H1 (cell line): ENCODE measurements at places on chromosomes 1 and 21.

DNA sequence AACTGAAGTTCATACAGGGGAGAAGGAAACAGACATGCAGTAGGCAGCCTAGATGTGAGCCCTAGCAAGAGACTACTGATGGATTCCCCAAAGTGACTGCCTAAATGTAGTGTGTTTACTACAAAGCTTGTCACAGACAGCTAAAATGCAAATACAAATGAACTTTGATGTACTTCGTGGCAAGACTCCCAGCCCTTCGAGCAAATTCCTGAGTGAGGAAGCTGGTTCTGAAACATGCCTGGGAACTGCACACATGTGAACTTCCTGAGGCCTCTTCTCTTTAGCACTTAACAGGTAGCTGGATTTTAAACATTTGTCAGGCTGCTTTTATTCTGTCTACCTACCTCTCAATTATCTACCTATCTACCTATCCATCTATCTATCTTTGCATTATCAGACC, 6.7 kb upstream of the IRF2BP2 start:
- no peak for DNase-seq

DNA sequence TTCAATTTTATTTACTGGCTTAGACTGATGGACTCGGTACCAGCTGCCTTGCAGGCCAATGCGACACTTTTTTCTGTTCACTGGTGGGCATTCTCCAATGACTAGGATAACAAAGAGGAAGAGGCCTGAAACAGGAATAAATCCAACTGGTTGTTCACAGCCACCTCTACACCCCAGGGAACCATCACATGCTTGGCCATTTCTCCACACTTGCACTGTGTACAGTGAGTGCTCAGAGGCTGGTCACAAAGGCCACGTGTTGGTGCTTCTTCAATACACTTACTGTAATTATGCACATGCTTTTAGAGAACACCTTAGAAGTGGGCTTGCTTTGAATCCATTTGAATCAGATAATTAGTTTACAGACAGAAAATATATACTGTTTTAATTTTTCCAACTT, 113.4 kb downstream of the FAM78B start:
- DNase-seq: no peak

GRCh38 chr1:214066190-214066589, 78.4 kb downstream of the PROX1 start:
- no peak for DNase-seq

DNA sequence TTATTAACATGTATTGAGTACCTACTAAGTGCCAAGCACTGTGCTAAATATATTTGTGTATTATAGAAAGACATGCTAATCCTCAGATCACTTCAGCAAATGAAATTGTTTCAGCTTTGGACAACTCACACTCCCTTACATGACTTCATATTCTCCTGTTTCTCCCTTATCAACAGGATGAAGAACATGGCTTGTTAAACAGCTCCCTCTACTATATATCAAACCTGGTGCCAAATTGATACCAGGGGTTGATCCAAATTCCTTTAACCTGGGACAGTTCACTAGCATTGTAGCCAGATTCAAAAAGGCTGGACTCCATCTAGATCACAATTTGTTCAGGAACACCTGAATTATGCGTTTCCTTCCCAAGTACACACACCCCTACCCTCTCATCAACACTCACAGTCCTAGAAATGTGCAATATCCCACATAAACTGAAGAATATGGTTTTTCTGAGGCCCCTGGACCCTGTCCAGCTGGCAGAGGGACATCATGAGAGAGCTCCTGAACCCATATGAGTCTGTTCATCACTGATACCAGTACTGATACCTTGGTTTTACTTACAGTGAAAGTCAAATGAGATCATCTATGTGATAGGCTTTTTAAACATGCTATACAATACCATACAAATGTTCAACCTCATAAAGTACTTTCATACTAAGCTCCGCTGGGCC, 47.0 kb upstream of the PALMD start:
- no peak for DNase-seq

DNA sequence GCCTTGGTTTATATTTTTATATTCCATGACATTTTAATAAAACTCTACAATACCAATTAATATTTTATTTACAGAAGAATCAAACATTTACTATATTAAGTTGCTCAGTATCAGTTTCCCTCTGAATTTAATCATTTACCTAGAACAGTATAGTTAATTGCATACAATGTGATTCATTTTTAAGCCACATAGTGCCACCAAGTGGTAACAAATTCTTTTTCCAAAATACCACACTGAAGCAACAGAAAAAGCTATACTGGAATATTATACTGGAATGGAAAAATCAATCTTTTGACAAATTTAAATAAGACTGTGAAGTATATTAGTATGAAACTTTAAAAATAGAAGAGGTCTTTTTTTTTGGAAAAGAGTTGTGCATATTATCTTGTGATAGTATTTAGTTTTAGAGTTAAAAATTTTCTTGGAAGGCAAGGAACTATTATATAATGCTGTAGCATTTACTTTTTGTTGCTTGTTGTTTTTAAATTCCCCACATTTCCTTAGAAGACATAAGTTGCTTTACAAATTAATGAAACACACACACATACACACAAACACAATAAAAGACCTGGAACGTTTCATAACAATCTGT, 57.3 kb downstream of the ZNF644 start:
- no peak for DNase-seq

DNA sequence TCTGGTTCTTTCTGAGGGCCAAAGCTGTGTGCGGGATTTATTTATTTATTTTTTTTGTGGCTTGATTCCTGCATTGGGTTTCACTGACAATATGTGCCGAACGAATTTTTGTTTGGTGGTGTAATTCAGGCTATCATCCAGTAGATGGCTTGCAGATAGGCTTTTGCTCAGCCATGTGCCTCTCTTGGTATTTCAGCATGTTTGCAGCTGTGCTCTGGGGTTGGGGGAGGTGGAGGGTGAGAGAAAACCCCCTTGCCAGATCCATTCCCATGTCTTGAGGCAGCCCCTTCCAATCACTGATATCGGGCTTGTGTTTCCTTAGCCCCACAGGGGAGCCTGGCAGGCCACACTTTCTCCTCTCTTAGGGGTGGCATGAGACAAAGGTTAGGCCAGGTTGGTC, 302.4 kb downstream of the PTGER3 start:
- no peak for DNase-seq

- no peak for DNase-seq
These were observed 123.6 kb upstream of the KAZN start for GRCh38 chr1:14474856-14475255.

DNA sequence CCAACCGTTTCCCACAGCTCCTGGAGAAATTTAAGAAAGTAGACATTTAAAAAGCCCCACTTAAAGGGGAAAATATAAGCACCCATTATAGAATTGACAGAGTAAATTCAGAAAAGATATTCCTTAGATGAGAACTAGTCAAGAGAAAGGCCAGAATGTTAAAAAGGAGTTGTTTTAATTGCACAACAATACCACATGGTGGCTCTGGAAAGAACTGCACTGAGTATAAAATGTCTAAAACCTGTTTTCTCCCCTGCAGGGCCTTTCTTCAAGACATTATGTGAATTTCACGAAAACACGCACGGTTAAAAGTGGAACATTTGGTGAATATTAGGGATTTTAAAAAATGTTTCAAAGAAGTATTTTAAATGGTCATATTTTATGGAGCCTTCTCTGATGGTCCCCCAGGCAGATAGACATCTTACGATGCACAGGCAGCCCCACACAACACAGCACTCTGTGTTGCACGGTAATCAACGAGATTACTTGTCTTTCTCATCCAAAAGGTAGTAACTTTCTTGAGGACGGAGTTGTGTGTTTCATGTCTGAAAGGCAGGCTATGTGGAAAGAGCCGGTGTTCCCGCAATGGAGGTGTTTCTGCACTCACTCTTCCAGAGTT, 101.9 kb downstream of the PRRX1 start:
- DNase-seq: no peak

DNA sequence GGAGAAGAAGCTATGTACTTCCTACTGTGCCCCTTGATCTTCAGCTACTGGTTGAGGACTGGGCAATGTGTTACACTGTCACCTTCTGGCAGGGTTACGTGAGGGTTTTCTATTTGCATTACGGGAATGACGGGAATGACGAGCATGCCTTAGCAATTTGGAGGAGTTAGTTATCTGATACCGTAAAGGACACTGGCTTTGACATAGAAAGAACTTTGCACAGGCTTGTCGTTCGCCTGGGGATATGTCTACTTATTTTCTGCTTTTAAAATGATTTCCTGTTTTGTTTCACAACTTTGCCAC, 19.8 kb upstream of the ACBD6 start:
- peak; percentile 31 for DNase-seq

DNA sequence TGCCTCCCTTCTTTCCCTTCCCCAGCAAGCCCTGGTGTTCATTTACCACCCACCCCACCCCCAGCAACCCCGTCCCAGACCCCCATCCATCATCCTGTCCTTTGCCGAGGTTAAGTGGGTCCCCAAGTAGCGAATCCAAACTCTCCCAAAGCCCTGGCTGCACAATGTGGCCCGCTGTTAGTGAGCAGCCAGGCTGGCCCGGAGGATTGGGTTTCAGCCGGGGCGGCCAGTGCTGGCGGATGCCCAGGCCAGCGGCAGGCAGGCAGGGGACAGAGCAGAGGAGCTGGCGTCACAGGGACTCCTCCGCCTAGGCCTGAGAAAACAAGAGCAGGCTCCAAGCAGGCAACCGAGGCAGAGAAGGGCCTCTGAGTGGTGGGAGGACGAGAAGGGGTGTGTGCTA, 61.4 kb downstream of the EPHB2 start:
- no peak for DNase-seq

GRCh38 chr1:226976978-226977642, 37.0 kb downstream of the COQ8A start:
- no peak for DNase-seq

GRCh38 chr1:39915499-39916129, 13.9 kb upstream of the MYCL start:
- no peak for DNase-seq

GRCh38 chr1:1026599-1027413, 6.9 kb downstream of the AGRN start:
- DNase-seq: no peak

GRCh38 chr1:248757784-248758195, 2.2 kb upstream of the LYPD8 start:
- no peak for DNase-seq

DNA sequence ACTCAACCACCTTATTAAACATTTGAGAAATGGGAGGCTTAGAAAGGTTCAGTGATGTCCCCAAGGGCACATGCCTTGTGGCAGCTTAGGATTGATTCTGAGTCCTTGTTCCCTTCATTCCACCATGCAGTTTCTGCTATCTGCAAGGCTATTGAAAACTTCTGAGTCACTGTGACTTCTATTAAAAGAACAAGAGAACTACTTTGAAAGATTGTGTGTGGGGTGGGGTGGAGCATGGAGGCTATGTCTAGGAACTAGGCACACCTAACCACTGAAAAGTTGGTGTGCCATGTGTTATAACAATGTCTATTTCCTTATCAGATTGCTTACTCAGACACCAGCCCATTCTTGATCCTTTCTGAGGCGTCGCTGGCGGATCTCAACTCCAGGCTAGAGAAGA, 10.8 kb downstream of the MTARC1 start:
- DNase-seq: no peak

- DNase-seq: peak; percentile 67
These were observed 3.1 kb downstream of the RNF207 start for GRCh38 chr1:6208723-6209660.
